Naive thymus-derived CD4-positive, alpha-beta T cell (primary cell): ENCODE measurements at places on chromosomes 3 and 15.

- H3K36me3 ChIP-seq: no peaks in the 10 kb centered on the region
- no peaks in the 10 kb centered on the region for H3K4me1 ChIP-seq
- H3K27me3 ChIP-seq: no peaks in the 10 kb centered on the region
- no peak for DNase-seq
- no peak overlapping the region for H3K4me3 ChIP-seq
Observed at GRCh38 chr3:122982216-122983185, 45.1 kb downstream of the SEMA5B start.

GRCh38 chr15:94912760-94913159 is 681.4 kb downstream of the MCTP2 start:
- H3K4me3 ChIP-seq: no peak overlapping the region
- H3K36me3 ChIP-seq: no peaks in the 10 kb centered on the region
- no peaks in the 10 kb centered on the region for H3K4me1 ChIP-seq
- DNase-seq: no peak
- no peaks in the 10 kb centered on the region for H3K27me3 ChIP-seq

- no peak overlapping the region for H3K27ac ChIP-seq
- H3K4me3 ChIP-seq: no peak overlapping the region
- DNase-seq: no peak
- H3K4me1 ChIP-seq: no peaks in the 10 kb centered on the region
- no peaks in the 10 kb centered on the region for H3K27me3 ChIP-seq
- no peaks in the 10 kb centered on the region for H3K36me3 ChIP-seq
Observed at GRCh38 chr15:70708839-70709238, 54.5 kb downstream of the UACA start.

- no peaks in the 10 kb centered on the region for H3K36me3 ChIP-seq
- no peak overlapping the region for H3K4me3 ChIP-seq
- H3K4me1 ChIP-seq: no peaks in the 10 kb centered on the region
- no peak for DNase-seq
Observed at GRCh38 chr15:22956257-22956977, 23.8 kb downstream of the CYFIP1 start.
